HEK293T (cell line): ENCODE measurements at places on chromosomes 11 and 22.

- no peak for DNase-seq
Measured at GRCh38 chr11:67177399-67178281, 58.6 kb downstream of the KDM2A start.

GRCh38 chr11:132992838-132993631, 539.3 kb downstream of the OPCML start:
- no peak for DNase-seq

GRCh38 chr11:64126796-64127195, 39.1 kb downstream of the MACROD1 start:
- no peak for DNase-seq

DNA sequence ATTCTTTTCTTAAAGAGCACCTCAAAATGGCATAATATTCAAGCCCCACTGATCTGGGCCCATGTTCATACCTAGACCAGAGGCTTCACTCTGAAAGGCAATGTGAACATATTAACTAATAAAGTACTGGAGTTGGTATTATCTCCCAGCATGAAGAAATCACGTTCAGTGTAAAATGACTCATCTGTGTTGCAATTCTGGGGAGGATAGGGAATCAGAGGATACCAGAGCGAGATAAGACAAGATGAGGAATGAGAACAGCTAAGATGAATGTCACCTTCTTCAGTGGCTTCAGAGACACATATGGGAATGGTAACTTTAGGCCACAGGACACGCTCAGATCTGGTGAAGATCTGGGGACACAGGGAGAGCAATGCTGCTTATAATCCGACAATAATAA, 121.1 kb downstream of the NTM start:
- DNase-seq: no peak

- DNase-seq: no peak
Measured at GRCh38 chr22:44660051-44660830, 41.8 kb upstream of the PRR5 start.

- DNase-seq: no peak
Measured at GRCh38 chr11:1297576-1298473, 11.6 kb downstream of the TOLLIP start.

GRCh38 chr22:26592421-26592891, 2.5 kb upstream of the TPST2 start:
- DNase-seq: no peak
